ENCODE measurements at places on chromosomes 6 and 20.

GRCh38 chr20:37194621-37195417, 15.5 kb upstream of the MROH8 start:
- DNase-seq: no peak

DNA sequence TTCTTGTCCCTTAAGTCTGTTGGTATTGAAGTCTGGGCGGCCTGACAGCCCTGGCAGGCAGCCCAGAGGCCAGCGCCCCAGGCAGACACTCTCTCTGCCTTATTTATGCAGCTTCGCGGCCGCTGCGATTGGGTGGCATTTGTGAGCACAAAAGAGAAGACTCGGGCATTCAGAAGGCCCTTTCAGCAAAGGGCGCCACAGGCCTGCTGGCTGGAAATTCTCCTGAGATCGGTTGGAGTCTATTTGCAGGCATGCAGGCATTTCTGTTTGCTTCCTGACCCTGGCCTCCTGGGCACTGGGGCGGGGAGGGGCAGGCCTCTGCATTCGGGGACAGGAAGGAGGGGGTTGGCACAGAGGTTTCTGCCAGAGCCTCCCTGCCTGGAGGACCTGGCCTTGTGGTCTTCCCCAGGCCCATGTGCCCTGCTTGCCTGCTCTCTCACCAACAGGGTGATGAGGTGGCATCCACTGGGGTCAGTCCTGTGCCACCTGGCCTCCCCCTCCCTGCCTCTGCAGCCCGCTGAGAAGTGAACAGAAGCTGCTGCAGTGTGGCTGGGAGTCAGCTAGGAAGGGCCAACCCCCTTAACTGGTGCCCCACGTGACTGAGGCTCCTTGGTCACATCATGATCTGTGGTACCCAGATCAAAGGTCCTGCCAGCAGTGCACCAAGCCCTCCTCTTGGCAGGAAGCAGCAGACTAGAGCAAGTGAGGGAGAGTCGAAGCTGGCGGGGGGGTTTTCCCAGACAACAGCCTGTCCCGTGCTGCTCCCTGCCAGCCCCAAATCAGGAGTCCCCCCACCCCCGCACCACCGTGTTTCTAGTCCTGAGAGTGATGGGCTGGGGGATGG, 16.6 kb upstream of the CCDC167 start:
- DNase-seq: peak; percentile 86

- no peak for DNase-seq
Measured at GRCh38 chr20:25733903-25734302, 37.2 kb upstream of the ZNF337 start.

GRCh38 chr20:6040958-6041807, 12.7 kb downstream of the LRRN4 start:
- no peak for DNase-seq

DNA sequence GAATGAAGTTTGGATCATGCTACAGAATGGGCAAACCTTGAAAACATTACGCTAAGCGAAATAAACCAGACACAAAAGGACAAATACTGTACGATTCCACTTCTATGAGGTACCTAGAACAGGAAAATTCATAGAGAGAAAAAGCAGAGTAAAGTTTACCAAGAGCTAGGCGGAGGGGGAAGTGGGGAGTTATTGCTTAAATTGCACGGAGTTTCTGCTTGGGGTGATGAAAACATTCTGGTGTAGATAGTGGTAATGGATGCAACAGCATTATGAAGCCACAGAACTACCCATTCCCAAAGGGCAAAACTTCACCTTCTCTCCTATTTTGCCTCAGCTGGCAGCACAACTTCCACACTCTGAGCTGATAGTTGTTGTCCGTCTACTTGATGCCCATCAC, 6.4 kb upstream of the PDYN start:
- no peak for DNase-seq

DNA sequence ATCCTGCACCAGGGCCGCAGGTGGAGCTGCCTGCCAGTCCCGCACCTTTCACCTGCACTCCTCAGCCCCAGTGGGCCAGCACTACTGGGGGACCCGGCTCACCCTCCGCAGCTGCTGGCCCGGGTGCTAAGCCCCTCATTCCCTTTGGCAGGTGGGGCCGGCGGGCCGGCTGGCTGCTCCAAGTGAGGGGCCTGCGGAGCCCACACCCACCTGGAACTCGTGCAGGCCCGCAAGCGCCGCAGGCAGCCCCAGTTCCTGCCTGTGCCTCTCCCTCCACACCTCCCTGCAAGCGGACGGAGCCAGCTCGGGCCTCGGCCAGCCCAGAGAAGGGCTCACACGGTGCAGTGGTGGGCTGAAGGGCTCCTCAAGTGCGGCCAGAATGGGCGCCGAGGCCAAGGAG, 199.0 kb upstream of the HS3ST5 start:
- DNase-seq: no peak

DNA sequence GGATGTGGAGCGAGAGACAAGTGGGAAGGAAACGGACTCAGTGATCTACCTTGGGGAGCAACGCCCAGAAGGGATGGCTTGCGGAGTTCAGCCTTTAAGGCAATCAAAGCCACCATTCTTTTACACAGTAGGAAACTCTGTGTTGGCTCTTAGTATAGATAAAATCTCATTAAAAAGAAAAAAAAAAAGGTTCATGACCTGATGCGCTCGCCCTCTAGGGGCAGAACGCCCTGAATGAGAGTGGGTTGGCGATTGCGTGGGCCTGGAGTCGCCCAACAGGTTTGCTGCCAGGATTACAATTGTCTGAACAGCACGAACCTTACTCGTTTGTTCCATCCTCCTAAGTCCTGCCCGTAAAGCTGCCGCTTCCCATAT, 1.2 kb downstream of the TPD52L1 start:
- peak; percentile 17 for DNase-seq

DNA sequence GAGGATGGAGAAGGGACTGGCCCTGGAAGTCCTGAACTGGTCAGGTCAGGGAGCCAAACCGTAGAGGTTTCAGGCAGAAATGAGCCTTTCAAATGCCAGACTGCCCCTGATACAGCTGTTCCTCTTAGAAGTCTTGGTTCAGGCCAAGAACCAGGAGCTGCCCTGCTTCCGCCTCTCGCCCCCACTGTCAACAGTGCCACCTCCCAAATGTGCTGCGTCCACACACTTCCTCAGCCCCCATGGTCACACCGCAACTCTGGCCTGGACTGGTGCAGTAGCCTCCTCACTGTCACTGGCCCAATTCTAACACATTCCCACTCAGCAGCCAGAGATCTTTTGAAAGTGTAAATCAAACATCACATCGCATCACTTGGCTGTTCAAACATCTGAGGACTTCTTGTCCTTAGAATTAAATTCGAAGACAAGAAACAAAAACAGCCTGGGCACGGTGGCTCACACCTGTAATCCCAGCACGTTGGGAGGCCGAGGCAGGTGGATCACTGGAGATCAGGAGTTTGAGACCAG, 69.7 kb downstream of the STK35 start:
- DNase-seq: no peak

DNA sequence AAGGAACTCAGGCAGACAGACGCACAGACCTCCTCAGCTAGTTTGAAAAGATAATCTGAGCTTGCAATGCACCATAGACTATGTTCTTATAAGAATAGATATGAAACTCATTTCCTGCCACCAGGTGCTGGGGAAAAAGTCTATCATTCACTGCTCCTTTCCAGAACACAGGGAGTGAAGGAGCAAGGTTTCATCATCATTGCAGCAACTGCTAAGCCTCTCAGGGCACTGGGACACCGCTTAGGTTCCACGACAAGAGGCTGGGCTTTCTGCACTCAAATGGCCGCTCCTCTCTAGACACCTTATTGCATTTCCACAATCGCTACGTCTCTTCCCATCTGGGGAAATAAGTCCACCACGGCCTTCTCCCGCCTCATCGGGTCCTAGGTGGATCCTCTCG, 418.5 kb upstream of the JARID2 start:
- no peak for DNase-seq

GRCh38 chr20:32495217-32495565, 89.9 kb downstream of the NOL4L start:
- DNase-seq: no peak

- DNase-seq: no peak
Measured at GRCh38 chr6:23524548-23524947, 601.5 kb upstream of the NRSN1 start.

GRCh38 chr6:25016014-25016720, 80.4 kb upstream of the RIPOR2 start:
- DNase-seq: no peak

DNA sequence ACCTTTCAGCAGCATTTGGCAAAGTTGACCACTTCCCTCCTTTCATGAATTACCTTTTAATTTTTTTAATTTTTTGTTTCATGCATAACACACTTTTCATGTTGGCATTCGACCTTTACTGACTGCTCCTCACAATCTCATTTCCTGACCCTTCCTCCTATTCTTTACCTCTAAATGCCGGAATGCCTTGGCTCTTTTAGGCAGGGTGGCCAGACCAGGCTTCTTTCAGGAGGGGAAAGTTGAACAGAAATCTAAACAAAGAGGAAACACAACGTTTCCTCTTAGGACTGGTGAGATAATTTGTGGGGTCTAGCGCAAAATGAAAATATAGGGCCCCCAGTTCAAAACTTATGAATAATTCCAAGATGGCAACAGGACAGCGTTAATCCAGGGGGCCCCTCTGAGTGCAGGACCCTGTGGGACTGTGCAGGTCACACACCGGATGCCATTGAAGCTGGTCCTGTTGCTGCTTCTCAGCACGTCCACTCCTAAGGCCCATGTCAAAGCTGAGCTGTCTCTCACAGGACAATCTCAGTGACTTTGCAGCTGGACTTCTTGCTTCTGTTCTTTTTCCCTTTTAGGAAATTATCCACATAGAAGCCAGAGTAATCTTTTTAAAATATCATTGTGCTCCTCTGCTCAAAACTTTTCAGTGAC, 313.8 kb downstream of the HDGFL1 start:
- DNase-seq: no peak

DNA sequence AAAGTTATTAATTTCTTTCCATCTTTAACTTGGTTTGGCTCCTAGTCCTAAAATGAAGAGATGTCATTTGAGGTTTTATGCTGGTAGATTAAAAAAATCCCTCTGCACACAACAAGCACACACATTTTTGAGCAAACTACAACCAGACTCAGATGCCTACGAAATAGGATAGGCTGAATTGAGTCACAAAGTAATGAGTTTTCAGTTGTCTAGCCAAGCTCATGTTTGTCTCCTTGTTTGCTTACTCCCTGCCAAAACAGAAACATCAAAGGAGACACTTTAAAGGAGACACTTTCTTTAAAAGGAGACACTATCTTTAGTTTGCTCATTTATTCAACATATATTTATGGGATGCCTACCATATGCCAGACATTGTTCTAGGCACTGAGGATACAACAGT, 56.2 kb downstream of the TPBG start:
- DNase-seq: peak; percentile 54

GRCh38 chr20:3404402-3404801, 3.1 kb downstream of the DNAAF9 start:
- DNase-seq: no peak

GRCh38 chr6:79656134-79656533, 25.0 kb downstream of the SH3BGRL2 start:
- DNase-seq: no peak

GRCh38 chr6:118886641-118887040, 7.3 kb upstream of the ASF1A start:
- DNase-seq: no peak

- DNase-seq: no peak
Measured at GRCh38 chr20:6767126-6767535, 355 bp upstream of the BMP2 start.

- no peak for DNase-seq
Measured at GRCh38 chr6:127938701-127939100, 37.8 kb upstream of the THEMIS start.

GRCh38 chr20:38766071-38766470, 17.8 kb downstream of the ACTR5 start:
- no peak for DNase-seq

DNA sequence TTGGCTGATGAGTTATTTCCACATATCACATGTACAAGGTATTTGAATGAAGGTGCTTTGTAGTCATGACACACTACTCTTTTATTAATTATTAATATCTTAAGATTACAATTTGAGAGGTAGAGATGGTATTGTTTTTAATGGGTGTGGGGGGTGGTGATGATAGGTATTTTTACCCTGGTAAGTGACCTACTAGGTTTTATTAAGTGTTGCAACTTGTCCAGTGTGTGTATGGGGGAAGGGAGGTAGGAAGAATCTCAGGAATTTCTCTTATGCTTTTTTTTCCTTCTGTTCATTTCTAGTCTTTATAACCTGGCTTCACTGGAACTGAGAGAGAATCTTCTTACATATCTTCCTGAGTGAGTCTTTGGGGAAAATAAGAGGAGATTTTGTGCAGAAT, 101.4 kb downstream of the LRRC1 start:
- no peak for DNase-seq

DNA sequence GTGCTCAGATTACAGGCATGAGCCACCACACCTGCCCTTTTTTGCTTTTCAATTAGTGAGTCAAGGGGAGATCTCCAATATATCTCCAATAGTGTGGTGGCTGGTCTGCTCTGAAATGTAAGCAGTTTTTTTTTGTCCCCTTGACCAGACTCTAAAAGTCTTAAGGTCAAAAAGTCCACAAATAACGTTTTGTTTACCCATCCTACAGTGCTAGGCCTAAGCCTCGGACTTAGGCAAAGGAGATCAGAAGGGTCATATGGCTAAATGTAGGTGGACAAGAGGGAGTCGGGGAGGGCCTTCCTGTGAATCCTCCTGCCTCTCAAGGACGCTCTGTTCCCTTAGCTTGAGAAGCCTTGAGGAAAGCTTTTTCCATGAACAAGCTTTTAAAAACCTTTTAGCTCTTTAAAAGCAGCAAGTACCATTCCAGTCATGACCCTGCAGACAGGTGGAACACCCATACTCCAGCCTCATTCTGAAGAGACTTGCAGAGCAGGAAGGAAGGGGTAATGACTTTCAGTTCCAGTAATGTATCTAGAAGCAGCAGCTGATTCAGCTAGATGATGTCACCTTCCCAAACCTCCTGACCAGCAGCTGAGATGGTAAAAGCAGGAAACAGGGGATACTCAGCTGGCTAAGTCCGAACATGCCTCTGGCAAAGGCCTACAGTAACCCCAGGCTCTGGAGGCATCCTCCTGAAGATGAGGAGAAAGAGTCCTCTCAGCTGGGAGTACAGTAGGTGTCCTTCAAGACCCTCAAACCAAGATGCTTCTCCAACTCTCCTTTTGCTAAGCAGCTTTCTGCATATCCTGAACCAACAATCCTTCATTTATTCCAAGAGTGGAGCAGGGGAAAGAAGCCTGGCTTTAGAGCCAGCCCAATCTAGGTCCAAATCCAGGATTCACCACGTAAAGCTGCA, 23.6 kb downstream of the BCL2L1 start:
- peak; percentile 81 for DNase-seq
